KBM-7 (cell line): ENCODE measurements at places on chromosomes 16 and 17.

DNA sequence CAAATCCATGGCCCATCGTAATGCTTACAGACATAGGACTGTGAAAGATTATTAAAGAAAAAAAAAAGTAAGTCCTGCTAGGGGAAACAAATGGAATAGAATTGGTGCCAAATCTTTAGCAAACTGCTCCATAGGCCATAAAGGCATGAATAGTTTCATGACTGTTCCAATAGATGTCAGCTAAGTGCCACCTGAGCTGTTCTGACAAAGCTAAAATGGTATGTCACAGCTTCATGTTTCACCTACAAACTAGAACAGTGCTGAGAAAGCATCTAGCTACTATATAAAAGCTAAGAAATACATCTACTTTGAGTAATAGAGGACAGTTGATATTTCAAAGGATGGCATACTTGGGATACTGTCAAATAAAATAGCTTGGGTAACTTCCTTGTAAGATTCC lies 771.6 kb upstream of the CA10 start:
- no peak for DNase-seq

GRCh38 chr16:49987381-49987780 lies 37.6 kb upstream of the CNEP1R1 start:
- no peak for DNase-seq

DNA sequence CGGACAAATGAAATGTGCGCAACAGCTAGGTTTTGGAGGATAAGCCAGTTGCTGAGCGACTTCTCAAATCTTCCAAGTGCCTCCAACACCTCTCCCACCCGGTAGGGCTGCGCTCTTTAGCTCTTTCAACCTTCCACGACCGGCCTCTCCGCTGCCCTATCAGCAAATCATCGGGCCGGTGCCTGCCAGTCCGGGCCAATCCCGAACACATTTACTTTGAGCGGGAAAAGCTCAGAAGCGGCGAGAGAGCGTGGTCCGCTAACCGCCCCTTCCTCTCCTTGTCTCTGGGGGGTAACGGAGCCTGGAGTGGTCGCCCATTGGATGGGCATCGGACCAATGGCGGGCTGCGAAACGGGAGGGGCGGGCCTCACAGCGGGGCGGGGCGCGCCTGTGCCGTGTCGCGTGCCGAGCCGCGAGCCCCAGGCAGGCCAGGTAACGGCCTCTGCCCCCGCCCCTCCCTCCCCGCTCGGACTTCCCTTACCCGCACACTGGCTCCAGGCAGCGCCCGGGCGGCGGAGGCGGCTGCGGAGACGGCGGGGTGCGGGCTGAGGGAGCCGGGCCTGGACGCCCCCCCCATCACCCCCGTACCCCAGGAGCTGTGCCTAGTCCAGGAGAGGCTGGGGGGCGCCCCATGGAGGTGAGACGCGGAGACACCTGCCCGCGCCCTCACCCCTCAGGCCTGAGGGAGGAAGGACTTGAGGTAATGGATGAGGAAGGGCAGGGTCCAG lies at the start of gene MEIOC:
Gene MEIOC, plus strand, starts transcription at position 486 of the 728 bp plus-strand sequence. Its CDS starts 146 bp downstream, at position 632.
- DNase-seq = peak; percentile 95

DNA sequence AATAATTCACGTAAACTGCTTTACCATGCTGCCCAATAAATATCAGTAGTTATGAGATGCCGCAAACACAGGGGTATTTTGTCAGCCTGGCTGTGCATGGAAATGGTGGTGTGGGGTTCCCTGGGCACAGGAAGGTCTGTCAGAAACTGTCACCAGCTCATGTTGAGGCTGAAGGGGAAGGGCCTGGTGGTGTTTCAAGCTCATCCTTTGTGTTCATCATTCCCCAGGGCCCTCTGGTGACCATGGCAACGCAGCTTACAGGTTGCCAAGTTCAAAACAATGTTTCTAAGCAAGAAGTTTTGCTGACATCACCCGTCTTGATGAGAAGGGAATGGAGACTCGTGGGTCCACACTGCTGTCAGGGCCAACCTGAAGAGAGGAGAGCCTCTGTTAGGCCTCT lies 348.9 kb upstream of the C16orf82 start:
- DNase-seq = no peak

DNA sequence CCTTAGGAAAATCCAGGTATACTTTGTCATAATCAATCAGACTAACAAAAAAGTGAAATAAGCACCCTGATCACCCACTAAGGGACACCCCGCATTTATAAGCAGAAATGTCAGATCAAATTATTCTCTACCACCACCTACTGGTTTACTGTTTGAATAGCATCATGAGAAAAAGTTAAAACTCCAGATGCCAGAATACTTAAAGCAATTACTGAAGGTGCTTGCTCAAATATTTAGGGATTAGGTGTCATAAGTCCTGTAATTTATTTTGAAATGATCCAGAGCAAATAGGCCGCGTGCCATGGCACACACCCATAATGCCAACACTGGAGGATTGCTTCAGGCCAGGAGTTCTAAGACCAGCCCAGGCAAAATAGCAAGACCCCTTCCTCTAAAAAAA lies 2.3 kb downstream of the TOP2A start:
- DNase-seq = peak; percentile 64

- DNase-seq = no peak
These were observed 326.1 kb upstream of the GOT2 start for GRCh38 chr16:59060207-59060606.

DNA sequence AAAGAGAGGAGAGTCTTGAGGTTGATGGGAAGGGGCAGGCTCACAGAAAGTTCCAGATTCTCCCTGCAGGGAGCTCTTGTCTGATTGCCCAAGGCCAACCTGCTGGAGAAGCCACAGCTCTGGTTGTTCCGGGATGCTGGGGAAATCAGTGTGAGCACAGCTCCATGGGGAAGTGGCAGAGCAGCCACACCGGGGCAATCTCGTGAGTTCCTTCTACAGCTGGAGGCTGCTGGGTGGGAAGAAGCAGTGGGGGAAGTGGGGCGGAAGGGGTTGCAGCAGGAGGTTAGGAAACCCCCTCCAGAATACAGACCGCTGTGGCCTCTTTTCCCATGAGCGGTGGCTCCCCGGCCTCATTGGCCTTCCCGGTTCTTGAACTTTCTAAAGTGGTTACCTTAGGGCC lies 34.0 kb downstream of the KIAA0513 start:
- peak; percentile 65 for DNase-seq

GRCh38 chr16:1163567-1164055 lies 10.7 kb downstream of the CACNA1H start:
- DNase-seq = peak; percentile 14

DNA sequence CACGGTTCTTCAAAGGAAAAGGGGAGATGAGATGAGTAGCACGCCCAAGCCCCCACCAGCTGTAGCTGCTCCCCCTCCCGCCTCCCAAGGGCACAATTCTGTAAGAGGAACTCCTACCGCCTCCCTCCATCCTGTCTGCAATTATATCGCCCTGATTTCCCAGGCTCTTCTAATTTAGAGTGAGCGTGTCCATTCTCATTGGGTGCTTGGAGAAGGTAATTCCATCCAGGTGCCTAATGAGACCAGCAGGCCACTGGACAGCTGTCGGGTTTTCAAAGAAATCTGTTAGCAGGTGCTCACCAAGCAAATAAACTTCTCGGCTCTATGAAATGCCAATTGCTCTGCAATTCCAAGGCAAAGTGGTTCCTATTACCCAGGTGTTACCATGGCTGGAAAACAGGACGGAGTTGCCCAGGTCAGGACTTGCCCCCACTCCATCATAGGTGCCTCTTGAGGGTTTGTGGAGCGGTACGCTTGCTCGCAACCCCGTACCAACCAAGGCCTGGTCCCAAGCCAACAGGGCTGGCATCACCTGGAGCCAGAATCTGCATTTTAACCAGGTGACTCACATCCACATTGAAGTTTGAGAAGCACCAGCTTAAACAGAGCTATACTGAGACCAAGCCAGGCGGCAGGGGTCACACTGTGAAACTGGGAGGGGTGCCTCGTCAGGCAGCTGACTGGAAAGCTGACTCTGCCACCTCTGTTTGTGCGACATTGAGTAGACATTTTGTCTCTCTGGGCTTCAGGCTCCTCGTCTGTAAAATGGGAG lies 16.5 kb upstream of the MEAK7 start:
- no peak for DNase-seq

DNA sequence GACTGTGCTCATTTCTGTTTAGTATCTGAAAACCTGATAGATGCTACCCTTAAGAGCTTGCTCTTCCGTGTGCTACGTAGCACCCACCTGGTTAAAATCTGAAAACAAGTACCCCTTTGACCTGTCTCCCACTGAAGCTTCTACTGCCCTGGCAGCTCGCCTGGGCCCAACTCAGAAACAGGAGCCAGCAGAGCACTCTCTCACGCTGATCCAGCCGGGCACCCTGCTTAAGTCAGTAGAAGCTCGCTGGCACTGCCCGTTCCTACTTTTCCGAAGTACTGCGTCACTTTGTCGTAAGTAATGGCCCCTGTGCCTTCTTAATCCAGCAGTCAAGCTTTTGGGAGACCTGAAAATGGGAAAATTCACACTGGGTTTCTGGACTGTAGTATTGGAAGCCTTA lies 18.9 kb downstream of the NTAN1 start:
- DNase-seq = no peak

DNA sequence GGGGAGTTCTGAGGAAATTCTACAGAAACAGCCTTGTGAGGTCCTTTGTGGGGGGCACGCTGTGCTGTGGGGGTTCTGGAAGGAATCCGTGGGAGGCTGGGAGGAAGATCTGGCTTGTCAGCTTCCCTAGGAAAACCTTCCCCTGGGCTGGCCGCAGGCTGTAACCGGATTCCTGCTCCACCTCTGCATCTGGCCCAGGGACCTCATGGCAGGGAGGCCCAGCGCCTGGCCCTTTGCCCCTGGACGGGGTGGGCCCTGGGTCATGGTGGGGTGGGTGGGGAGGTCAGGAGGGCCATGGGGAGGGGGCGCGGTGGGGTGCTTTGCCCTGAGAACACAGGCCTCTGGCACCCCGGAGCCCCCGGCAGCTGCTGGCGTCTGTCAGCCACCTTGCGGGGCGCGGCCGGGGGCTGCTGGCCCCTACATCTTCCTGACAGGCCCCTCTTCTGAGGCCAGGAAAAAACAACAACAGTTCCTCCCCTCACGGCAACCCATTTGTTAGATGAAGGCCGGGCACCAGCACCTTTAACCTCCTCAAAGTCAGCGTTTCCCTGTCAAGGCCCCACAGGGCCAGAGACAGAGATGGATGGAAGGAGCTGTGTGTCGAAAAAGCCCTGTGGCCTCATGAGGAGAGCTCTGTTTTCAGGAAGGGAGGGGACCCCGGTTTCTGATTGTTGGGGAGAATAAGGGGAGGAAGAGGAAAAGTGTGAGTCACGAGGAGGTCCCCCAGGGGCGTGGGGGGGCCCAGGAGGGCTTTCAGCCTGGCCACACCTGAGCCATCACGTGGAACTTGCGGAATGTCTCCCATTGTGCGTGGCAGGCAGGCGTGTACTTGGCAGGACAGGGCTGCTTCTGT lies 3.6 kb upstream of the MEOX1 start:
- no peak for DNase-seq

GRCh38 chr16:11315510-11315909 lies 29.7 kb upstream of the RMI2 start:
- peak; percentile 46 for DNase-seq

GRCh38 chr17:17398188-17398942 lies 78.4 kb upstream of the MED9 start:
- DNase-seq = no peak

DNA sequence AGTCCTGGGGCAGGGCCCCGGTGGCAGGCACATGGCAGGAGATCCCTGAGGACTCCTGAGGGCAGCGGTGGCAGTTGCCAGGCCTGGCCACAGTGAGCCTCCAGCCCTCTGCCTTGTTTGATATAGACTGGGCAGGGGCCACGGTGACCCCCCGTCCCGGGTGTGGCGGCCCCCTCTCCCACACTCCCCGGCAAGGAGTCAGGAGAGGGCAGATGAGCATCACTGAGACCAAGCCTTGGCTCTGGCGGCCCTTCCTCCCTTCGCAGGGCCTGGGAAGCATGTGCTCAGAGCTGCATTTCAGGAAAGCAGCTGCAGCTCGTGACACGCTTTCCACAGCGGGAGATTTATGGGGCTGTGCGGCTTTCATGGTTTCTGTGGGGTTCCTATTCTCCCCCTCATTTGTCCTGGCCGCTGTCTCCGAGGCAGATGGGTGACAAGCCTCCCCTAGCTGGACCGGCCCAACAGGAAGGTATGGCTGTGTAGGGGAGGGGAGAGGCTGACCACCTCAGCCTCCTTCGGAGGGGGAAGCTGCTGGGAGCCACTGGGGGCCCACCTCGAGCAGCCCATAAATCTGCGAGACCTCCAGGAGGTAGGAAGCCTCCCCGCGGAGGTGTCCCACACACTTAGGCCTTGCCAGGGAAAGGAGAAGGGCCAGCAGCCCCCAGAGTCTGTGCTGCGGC lies 211.4 kb downstream of the NTN1 start:
- DNase-seq = peak; percentile 54
